CD4-positive, alpha-beta T cell treated with Interleukin-2 at 100 ng/mL for 4 hours (primary cell): ENCODE measurements at places on chromosomes 2 and 18.

DNA sequence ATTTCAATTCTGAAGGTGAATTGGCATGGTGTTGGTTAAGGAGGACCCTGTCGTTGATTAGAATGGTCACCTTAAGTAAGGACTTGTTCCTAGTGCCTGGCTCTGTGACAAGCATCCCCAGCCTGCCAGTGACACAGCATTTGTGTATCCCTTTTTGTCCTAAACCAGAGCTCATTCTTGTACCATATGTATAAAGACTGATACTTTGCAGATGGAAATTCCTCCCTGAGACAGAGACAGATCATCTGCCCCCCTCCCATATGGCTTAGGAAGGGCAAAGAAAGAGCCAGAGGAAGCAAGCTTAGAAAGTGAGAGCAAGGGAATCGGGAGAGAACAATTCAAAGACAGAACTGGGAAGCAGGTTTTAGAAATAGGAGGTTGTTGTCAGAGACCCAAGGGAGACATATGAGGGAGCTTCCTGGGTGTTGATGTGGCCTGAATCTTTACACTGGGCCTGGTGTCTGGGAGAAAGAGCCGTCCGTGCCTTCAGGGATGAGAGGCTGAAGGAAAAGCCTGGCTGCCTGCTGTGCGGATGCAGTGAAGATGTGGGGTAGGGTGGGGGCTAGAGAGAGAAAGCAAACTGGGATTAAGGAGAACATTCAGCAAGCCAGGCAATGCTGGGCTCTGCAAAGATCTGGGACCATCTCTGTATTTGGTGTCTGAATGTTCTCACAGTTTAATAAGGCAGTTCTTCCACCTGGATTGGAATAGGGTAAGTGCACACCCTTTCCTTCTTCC, 13.2 kb upstream of the CHRNA1 start:
- DNase-seq = no peak

GRCh38 chr18:34077599-34077998, 147.1 kb downstream of the NOL4 start:
- DNase-seq = no peak

DNA sequence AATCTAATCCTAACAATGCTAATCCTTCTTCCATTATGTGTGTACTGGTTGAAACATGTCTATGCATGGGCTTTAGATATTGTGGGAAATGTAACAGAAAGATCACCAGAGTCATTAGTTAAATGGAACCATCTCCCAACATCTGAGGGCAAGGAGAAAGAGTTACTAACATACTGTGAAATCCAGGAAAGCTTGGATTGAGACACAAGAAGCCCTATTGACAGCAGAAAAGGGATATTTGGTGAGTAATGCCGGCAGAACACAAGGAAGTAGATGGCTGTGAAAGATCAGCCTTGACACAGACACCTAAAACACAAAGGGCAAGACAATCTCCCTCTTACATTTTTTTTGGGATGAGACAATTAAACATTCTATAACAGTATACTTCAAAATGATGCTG, 28.5 kb upstream of the LAMA1 start:
- DNase-seq = no peak

DNA sequence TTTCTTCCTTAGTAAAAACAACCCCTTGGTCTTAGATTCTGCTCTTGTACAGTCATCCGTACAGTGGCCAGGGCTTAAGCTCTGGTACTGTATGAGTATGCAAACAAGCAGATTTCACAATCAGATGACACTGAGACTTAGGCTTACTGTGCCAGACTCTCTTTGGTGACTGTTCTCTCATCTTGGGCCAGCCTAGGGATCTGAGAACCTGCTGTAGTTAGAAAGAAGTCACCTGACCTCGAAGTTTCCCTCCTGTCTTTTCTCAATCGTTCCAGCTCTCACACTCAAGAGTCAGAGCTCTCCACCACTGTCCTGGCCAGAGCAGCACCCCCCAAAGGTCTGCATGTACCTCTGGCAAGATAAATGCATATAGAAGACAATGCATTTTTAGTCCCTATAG, 63.2 kb downstream of the ZEB2 start:
- DNase-seq = peak; percentile 42

DNA sequence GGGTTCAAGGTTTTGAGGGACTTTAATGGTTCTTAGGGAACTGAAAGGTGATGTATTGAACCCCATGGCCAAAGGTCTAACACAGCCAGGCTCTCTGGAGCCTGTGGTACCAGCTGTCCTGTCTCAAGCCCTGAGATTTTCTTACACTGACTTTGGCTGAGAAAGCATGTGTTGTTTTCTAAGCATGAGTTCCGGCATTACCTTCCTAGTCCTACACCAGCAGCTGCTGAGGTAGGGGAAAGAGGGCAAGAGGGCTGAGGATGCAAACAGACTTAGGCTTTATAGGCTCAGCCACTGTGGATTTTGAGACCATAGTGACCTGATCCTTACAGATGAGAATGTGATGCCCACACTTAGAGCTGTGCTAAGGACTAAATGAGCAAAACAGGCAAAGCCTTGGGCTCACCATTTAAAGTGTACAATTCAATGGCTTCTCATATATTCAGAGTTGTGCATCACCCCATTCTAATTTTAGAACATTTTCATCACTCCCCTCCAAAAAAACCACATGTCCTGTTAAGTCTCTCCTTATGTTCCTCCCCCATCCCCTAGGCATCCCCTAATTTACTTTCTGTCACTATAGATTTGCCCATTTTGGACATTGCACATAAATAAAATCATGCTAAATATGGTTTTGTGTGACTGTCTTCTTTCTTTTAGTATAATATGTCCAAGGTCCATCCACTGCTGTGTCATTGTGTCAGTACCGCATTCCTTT, 99.7 kb upstream of the OTOS start:
- DNase-seq = no peak
